CD4-positive, alpha-beta T cell treated with Interleukin-2 at 100 ng/mL for 4 hours (primary cell): ENCODE measurements at places on chromosomes 4 and X.

- DNase-seq = peak; percentile 30
Observed at GRCh38 chr4:20684852-20685763, 15.2 kb upstream of the PACRGL start.

GRCh38 chr4:98601708-98602107 is 56.7 kb downstream of the TSPAN5 start:
- DNase-seq = peak; percentile 57

- no peak for DNase-seq
Observed at GRCh38 chrX:23494741-23495140, 160.1 kb downstream of the PTCHD1 start.

GRCh38 chr4:186808630-186809018 is 85.0 kb upstream of the FAT1 start:
- DNase-seq = no peak

- DNase-seq = no peak
Observed at GRCh38 chr4:76322236-76322635, 15.7 kb downstream of the STBD1 start.

- DNase-seq = no peak
Observed at GRCh38 chrX:18871970-18872369, 111.9 kb downstream of the PHKA2 start.

DNA sequence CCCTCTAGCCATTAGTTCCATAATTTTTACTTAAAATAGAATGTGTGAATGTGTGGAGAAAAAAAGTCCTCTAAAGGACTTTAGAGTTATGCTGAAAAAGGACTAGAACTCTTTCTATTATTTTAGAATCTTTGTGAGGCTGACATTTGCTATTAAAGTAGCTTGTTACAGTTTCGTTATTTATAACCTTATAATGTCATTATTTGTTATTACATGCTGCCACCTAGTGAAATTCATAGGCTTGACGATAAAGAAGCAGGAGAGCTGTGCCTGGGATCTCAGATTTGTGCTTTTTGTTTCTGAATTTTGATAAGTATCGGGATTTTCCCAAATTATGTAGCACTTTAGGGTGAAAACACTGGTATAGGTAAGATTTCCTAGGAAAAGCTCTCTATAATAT is 38.5 kb upstream of the TAPT1 start:
- peak; percentile 54 for DNase-seq

DNA sequence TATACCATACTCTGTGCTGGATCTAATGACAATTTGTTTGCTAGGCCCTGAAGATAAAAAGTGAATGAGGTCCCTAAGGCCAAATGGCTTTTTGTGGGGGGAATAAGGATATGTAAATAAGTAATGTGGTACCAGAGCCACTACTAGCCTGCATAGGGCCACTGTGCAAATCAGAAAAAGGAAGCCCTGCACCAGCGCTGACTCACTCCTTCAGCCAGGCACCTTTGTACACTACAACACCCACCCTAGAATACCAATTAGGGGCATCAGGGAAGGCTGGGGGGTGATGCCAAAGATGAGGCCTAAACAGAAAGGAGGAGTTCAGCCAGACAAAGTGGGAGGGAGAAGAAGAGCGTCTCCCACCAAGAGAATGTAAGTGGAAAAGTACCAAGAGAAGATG is 122.2 kb downstream of the CAMK2D start:
- DNase-seq = no peak

GRCh38 chr4:10157478-10158332 is 41.1 kb upstream of the WDR1 start:
- DNase-seq = peak; percentile 46

GRCh38 chr4:181168011-181168805 is 1075.0 kb upstream of the TENM3 start:
- no peak for DNase-seq

GRCh38 chr4:8076023-8076422 is 82.6 kb downstream of the ABLIM2 start:
- no peak for DNase-seq

DNA sequence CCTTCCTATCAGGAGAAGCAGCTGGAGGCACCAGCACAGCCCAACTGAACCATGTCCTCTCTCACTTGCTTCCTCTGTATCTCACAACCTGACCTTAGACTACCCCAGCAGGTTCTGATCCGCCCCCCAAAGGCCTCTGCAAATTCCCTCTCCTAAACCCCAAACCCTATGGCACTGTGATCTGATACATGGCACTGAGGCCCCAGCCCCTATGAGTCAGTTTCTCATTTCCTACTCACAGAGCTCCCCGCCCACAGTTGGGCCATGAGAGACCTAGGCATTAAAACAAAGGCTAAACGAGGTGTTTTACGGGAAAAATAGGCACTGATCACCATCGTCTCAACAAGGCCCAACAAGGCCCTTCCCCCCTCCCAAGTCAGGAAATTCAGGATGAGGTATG is 19.1 kb downstream of the SASH3 start:
- DNase-seq = no peak

DNA sequence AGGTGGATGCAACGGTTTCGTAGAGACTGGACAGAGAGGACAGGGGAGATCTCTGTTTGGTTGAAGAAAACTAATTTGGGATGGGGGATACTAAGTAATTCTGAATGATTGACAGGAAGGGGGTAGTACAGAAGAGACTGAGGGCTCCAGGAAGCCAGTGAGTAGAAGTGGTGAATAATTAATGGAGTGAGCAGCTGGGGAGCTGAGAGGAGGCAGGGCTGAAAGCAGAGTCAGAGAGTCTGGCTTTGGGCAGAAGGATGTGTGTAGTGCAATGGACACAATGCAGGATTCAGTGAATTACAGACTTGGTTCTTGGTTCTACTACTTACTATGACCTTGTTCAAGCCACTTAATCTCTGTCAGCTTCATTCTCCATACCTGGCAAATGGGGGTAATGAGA is 161.7 kb downstream of the RBMX2 start:
- no peak for DNase-seq

DNA sequence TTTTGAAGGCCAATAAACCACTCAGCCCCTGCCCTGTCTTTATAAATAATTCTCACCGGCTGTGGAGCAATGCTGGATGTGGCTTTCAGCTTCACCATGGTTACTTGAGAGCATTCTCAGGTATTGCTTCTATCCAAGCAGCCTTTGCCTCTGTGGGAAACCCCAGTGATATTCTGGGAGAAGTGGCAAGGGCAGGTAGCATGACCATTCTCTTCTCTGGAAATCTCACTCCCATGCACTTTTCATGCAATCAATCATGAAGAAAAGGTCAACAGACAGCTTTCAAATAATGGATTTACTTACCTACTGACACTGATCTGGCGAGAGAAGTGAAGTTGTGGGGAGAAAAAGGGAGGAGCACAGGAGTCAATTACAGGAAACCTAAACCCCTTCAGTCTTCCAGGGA is 49.5 kb downstream of the UNC5C start:
- DNase-seq = no peak

DNA sequence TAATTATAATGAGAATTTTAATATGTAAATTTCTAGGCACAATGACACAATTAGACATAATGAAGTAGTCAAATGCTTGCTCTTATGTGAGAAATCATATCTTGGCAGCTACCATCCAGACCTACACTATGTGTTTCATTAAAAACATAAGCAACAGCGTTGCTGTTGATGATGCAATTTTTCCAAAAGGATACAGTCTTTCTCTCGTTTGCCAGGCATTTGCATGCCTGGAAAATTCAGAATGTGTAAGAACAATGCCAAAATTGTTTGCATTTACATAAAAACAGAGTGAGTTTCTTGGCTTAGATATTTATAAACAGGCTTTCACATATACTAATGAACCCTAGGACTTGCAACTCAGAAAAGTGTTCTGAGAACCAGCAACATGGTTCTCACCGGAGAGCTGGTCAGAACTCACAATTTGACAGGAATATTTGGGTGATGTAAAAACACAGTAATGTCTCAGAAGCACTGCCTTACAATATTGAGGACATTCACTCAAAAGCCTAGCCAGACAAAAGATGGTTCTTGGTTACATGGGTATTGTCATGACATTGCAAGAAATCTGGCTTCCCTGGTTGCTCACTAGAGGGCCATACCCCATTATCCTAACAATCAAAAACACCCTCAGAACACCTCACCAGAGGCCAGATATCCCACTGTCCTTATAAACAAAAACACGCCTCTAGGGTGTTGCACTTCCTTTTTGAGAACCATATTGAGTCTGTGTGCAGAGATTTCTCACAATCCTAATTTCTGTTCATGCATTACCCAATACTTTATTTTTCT is 1029.0 kb upstream of the AGA start:
- no peak for DNase-seq

DNA sequence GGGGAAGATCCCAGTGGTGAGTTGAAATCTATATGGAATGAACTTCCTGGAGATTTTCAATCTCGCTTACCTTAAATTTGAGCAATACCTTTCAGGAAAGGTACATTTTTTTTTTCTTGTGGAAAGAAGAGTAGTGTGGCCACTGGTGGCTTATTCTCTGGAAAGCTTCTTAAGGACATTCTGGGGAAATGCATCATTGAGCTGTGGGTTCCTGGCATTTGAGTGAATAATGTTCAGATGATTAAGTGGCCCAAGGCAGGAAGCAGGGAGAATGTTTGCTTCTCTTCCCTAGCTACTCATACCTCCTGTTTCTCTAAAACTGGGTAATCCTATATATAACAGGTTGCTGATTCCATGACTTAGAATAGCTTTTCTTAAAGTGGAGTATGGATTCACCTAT is 31.8 kb downstream of the STAG2 start:
- no peak for DNase-seq

DNA sequence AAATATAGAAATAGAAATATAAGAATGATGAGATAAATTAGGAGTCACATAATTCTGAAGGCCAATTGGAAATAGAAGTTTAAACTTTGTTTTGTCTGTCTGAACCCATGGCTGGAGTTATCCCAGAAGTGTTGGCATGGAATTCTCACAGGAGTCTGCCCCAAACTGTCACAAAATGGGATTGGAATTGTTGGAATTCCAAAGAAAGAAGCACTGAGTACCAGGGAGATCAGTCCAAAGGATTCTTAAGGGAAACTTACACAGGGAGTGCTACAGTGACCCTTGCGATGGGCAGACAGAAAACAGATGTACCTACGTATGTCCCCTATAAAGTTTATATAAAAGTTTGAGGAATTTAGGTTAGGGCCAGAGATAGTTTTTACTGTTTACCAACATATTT is 1607.7 kb downstream of the ARAP2 start:
- no peak for DNase-seq

GRCh38 chr4:127604949-127605709 is 27.6 kb upstream of the INTU start:
- no peak for DNase-seq

GRCh38 chr4:70449220-70449619 is 22.8 kb upstream of the MUC7 start:
- no peak for DNase-seq

DNA sequence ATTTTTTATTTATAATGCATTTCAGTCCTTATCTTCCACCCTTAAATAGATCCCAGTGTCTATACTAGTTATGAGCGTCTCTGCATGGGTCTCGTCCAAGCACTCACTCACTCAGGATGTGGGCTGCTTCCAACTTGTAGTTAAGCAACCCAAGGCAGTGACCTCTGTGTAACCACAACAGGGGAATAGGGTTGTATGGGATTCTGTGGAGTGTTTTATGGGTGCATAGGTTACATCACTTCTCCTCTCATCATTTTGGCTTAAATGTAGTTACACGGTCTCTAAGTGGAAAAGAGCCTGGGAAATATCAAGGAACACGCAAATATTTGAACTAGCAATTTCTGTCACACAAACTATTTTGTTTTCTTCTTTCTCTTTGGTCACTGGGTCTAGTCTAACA is 931.0 kb downstream of the STIM2 start:
- no peak for DNase-seq

- peak; percentile 12 for DNase-seq
Observed at GRCh38 chr4:76198411-76199237, 15.0 kb downstream of the SCARB2 start.

- no peak for DNase-seq
Observed at GRCh38 chrX:78665342-78665741, 6.2 kb upstream of the RTL3 start.

DNA sequence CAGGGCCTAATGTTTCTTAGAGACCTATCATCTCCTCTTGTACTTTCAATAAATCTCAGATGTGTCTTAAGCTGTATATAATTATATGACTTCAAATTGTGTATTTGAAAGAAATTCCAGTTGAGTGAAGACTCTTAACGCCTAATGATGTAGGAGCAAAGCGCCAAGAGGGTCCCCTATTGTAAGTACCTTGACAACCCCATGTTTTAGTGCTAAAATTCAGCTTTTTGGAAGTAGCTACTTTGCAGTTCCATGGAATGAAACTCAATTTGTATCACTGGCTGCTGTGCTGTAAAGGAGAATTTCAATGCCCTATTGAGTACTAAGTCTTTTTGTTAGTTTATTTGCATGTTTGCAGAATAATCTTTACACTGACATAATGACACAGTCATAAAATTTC is 1826.6 kb upstream of the AGA start:
- DNase-seq = no peak

DNA sequence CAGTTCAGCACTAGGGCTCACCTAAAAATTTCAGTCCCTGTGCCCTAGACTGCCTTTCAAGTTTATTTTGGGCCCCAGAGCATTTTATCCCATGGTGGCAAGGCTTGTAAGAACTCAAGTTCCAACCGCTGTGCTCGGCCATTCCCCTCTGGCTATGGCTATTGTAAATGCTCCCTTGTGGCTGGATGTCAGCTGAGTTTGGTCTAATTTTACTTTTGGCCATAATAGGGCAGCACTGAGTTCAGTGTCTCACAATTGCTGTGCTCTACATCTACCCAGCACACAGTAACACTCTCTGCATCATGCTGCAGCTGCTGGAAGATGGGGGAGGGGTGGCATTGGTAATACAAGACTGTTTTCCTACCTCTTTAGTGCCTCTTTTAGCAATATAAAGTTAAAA is 210.8 kb upstream of the IRS4 start:
- DNase-seq = no peak

GRCh38 chrX:16838202-16839066 is 31.7 kb downstream of the RBBP7 start:
- DNase-seq = no peak

GRCh38 chrX:131219271-131219670 is 69.8 kb downstream of the IGSF1 start:
- no peak for DNase-seq
